Activated CD4-positive, alpha-beta T cell treated with anti-CD3 and anti-CD28 coated beads, Interleukin-2, amount 50 U/mL, for 48 hours (primary cell): ENCODE measurements at places on chromosomes 5 and 9.

GRCh38 chr9:15156241-15156640, 150.8 kb downstream of the TTC39B start:
- DNase-seq: no peak

- DNase-seq: no peak
Observed at GRCh38 chr5:6785861-6786180, 72.6 kb downstream of the TENT4A start.

DNA sequence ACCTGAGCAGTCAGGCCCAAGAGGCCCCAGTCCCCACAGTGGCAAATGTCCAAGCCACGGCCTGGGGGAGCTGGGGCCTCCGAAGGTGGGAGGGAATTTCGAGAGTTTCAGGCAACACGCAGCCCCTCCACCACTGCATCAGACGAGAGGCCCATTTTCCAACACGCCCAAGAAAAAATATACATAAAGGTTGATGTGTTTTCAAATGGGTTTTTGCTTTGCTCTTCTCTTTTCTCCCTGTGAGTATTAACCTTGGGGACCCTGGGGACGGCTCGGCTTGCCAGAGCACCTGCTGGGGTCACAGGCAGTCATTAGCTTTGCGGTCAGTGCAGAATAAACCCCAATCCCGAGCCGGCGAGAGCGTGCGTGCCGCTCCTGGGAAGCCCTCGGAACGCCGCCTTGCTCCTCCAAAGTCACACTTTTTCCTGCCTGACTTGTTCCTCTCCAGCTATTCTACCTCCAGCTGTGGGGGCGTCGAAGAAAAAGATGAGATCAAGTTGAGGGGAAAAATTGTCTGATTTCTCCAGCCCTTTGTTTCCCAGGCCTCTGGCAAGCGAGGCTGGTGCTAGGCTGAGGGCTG, 31.5 kb downstream of the ASS1 start:
- no peak for DNase-seq

DNA sequence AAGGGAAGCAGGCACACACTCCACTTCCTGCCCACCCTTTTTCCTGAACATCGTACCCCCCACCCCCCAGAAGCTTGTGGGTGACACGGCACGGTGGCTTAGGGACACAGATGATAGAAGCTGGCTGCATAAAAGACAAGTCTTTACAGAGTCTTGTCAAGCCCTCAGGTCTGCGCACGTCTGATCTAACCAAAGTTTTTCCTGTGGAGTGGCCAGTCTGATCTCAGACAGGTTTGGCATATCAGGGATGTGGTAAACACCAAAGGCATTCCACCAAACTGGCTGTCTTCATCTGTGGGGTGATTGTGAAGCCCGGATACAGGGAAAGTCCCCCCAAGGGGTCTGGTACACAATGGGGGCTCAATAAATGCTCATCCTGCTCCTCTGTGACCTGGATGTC, 50.0 kb downstream of the CRB2 start:
- DNase-seq: no peak

- no peak for DNase-seq
Observed at GRCh38 chr9:83544002-83544698, 5.9 kb upstream of the FRMD3 start.

DNA sequence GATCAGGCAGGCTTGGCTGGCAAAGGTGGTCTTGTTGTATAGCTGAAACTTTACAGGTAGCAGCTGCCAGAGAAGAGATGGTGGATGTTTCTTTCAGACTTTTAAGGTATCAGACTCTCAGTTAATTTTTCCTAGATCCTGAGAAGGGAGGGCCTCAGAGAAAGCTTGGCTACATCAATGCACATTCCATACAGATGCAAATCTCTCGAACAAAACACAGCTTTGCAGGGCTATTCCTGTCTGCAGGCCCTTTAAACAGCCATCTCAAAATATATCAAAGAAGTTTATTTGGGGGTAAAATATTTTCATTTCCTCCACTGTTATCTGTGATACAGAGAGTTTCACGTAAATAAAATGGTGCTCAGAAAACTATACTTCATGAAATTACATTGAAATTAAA, 1584.4 kb downstream of the EFNA5 start:
- no peak for DNase-seq

DNA sequence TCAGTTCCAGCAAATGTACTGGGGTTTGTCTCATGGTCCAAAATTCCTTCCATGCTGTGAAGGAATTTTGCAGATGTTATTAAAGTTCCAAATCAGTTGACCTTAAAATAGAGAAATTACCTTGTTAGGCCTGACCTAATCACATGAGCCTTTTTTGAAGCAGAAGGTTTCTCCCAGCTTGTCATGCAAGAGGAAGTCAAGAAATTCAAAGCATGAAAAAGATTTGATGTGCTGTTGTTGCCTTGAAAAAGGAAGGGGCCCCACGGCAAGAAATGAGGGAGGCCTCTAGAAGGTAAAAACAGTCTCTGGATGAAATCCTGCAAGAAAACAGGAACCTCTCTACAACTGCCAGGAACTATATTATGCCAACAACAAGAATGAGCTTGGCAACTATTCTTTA, 24.2 kb upstream of the HAPLN1 start:
- no peak for DNase-seq

- DNase-seq: no peak
Observed at GRCh38 chr5:13660072-13660471, 284.4 kb downstream of the DNAH5 start.

DNA sequence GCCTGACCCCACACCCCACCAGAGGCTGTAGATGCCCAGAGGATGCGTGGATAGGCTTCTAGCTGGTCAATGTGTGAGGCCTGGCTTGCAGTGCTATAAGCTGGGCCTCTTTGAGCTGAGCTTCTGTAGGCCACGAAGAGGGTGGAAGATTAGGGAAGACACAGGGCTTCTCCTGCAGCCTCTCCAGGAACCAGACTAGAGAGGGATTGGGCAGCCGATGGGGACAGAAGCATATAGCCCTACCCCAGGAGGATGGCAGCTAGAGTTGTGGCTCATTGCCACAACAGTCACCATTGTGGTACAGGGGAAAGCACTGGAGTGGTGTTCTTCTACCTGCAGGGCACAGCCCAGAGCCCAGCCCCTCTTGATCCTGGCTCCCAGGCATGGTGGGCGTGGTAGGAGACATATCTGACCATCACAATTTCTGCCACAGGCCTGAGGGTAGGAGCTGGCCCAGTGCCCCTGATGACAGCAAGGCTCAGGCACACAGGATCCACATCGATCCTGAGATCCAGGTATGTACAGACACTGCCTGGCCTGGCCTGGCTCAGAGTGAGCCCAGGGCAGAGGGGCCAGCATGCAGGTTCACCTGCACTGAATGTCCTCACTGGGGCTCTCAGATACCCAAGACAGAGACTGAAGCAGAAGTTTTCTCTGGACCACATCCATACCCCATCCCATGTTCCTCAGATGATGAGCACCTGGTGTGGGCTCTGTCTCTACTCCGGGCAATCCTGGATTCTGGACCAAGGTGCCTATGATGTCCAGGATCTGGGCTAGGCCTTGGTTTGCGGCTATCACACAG, 8.7 kb downstream of the PDLIM4 start:
- DNase-seq: no peak

DNA sequence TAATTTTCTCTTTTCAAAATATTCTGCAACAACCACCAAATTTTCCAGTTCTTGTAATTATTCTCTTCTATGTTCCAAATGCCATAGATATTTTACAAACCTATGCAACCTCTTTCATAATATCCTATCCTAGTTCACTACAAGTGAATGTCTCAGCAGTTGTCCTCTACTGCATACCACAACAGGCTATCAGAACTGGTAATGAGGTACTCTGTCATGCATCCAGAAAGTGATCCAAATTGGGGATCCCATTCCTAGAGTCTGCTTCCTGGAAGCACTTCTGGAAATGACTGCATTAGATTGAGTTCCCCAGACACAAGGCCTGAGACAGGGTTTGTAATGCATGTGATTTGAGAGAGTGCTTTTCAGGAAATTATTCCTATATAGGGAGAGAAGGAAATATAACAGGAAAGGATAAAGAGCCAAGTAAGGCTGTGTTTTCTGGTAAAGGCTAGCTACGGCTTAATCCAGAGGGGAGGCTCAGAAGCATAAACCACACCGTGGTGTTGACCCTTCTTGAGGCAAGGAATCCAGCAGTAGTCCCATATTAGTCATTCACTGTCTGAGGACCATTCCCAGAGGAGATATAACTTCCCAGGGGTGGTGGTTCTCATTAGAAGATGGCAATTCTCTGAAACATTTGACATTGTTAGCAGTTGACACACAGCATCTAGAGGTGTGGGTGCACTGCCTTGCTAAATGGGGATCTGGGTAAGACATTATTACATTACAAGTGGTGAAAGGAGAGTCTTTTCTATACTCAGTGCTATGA, 80.3 kb upstream of the FST start:
- no peak for DNase-seq

DNA sequence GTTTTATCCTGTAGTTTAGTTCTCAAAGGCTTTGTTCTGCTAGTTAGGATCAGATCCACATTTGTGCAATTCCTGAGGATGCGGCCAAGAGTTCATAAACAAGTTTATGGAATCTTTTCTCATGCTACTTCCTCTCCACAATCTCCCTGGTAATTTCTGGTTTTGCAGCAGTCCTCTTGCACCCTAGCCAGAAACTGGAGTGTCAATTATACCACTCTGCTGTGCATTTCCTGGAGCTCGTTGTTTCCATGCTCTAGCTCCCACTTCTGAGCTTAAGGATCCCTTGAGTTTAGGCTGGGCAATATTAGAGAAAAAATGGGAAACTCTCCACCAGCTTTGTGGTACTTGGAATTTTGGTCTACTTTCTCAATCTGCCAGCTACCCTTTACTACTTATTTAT, 474.7 kb downstream of the DIRAS2 start:
- no peak for DNase-seq

GRCh38 chr9:14760060-14760459, 37.5 kb upstream of the CER1 start:
- no peak for DNase-seq

- DNase-seq: no peak
Observed at GRCh38 chr5:174086751-174087150, 41.2 kb downstream of the NSG2 start.

DNA sequence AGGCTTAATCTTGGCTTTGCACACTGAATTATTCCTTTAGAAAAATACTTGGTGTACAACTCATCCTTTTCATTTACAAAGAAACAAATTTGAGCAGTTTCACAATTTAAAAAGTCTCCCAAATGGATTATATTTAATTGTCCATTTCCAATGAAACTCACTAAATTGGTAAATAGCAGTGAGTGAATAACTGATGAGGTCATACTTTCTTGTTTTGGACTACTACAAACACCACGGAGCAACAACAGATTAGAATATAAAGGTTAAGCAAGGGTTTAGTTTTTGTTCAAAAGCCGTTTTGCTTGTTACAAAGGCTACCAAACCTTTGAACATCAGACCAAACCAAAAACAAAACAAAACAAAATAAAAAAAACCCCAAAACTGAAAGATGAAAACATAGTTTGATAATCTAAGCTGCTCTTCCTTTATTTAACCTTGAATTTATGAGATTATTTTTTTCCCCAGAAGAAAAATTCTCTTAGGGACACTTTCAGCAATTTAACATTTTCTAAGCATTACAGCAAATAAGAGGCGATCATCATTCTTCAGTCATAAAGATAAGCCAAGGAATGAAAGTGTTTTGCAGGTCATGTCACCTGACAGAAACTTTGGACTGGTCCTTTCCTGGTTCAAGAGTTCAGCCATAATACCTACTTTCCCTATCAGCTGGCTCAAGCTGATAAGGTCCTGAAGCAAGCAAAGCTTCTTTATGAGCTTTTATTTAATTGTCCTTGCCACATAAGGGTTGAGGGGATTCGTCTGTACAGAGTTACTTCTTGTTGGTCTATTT, 99.7 kb upstream of the CDKN2B start:
- DNase-seq: no peak

DNA sequence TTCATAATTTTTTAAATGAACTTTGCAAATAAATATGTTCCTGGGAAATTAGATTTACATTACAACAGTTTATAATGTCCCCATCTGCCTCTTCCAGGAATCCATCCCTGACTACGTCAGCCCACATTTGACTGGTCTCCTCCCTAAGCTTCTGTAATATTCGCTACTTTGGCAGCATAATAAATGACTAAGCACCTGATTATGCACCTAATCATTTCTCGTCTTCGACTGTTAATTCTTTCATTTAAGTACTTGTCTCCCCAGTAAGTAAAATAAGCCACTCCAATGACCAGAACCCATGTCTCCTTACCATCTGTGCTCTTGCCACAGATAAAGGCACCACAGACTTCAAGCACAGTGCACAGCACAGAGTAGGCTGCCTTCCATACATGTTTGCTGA, 122.7 kb downstream of the DENND1A start:
- DNase-seq: no peak

DNA sequence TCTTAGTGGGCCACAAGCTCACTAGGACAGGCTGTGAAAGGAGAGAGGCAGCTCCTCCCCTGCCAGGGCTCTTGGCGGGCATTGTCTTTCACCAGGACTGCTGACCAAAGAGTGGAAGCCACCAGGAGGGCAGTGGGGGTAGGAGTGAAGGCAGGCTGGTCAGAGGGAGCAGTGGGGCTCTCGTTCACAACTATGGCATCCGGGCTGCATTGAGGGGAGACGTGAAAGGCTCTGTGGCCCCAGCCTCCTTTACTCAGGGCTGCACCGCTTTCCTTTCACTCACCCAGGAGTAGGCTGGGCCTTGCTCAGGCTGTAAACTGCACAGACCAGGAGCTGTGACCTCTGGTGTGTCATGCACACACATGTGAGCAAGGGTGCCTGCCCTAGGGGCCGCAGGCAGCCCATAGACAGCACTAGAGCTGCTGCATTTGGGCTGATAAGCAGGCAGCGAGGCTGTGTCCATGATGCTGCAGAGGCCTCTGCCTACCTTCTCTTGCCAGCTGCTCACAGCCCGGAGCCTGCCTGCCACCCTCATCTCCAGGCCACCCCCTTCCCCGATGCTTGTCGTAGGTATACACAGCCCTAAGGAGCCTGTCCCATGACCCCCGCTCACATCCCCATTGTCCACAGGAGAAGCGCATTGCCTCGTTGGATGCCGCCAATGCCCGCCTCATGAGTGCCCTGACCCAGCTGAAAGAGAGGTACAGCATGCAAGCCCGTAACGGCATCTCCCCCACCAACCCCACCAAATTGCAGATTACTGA, 130.4 kb downstream of the DAB2IP start:
- DNase-seq: no peak

- DNase-seq: no peak
Observed at GRCh38 chr5:140166911-140167310, 8.1 kb upstream of the CYSTM1 start.

DNA sequence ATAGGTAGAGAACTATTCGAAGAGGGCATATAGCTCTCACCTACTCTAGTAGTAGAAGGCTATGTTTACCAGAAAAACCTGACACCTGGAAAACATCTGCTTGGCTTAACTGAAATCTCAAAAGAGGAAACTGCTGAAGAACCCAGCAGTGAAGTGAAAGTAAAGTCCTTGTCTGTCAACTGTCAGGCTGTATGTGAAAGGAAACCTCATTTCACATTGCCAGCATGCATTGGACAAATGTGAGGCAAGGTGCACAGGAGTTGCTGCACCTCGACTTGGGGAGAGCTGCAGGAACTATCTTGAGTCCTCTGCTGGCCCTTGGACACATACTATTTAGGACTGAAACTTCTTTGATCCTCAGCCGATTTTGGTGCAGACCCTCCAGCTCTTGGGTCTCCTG, 53.3 kb downstream of the NREP start:
- no peak for DNase-seq
